ENCODE measurements at places on chromosomes 16 and 17.

DNA sequence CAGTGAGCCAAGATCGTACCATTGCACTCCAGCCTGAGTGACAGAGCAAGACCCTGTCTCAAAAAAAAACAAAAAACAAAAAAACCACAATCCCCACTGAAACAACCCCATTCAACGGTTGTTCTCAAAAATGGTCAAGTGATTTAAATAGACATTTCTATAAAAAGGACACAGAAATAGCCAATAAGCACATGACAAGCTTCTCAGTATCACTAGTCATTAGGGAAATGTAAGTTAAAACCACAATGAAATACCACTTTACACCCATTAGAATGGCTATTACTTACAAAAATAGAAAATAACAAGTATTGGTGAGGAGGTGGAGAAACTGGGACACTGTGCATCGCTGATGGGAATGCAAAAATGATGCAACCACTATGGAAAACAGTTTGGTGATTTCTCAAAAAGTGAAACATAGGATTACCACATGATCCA lies 26.6 kb upstream of the MYLK3 start:
- no peak for DNase-seq

GRCh38 chr17:43831633-43832032 lies 1.3 kb downstream of the MPP3 start:
- DNase-seq, result no peak

DNA sequence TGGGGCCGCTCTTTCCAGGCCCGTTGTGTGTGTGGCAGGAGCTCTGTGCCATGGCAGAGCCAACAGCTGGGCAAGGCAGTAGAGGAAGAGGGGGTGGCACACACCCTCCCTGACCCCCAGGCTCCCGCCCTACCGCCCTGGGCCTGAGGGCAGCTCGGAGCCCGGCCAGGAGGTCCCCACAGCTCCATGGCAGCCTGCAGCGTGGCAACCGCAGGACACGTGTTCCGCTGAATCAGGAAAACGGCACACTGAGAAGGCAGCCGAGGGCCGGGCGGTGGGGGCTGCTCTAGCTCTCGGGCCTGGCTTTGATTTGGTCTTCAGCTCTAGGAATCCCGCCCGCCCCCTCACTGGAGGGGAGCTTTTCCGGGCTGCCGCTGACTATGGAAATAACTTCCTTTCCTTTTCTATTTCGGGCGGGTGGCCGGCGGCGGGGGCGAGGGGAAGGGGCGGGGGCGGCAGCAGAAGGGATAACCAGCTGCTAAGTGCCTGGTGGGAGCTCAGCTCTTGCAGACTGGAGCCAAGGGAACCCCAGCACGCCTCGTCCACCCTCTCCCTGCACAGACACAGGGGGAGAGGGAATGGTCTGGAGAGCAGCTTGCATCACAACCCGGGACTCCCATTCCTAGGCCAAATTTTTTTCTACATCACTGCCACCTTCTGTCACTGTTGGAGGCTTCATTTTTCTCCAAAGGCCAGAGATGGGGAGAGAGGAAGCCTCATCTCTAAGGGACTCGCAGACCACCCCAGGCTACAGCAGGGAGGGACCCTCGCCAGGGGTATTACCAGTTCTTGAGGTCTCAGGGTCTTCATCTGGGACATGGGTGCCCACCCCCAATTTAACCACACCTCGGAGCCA lies 24.8 kb upstream of the MRPS23 start:
- peak; percentile 36 for DNase-seq

DNA sequence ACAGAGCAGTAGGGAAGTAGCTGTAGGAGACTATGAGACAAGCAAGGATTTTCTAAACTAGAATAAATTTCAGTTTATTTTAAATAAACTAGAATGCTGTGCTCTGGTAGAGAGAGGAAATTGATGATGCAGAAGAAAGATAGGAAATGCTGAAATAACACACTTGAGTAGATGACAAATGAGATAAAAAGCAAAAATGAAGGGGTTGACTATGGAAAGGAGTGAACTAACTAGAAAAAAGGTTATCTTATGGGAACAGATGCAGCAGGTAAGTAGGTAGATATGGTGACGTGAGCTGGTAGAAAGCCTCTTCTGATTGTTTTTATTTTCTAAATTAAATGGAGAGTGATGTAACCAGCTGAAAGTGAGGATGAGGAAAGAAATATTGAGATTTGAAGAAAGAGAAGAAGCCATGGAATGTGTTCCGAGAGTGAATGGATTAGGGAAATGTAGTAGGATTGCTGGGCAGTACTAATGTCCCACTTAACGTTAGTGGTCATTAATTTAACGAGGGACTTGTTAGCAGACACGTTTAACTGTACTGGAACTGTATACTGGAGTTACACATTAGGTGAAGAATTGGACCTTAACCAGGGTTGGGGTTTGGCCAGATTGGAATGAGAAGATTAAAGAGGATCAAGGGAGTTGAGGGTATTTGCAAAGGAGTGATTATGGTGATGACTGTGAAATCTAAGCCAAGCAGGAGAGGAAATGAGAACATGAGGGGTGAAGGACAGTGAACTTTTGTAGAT lies 196.5 kb downstream of the TANC2 start:
- DNase-seq, result no peak

DNA sequence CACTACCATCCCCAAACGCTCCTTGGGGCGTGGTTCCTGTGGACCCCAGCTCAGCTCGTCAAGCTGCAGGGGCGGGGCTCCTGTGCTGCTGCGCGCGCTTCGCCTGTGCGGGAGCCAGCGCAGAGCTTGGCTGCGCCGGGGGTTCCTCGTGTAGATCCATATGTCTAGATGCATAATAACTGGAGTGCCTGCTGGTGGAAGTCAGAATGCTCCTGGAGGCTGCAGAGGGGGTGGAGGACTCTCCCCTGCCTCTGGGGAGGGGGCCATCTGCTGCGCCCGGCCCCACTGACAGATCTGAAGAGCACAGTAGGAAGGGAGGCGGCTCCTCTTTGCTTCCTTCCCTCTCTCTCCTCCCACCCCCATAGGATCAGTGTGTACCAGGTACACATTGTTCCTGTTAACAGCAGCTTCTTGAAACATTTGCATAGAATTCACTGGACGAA lies 4.6 kb downstream of the RASD1 start:
- no peak for DNase-seq

DNA sequence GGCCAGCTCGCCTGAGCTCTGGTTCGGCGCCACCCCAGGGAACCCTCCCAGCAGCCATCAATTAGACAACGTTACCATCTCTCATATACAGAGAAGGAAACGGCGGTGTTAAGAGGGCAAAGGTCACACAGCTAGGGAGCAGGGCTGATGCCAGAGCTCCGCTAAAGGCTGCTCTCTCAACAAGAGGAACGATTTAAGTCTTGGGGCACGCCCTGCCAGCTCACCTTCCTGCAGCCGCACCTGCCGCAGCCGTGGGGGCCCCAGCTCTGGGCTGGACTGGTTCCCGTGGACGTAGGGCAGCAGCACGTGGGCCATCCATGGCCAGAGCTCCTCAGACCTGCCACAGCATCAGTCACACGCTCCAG lies 43.5 kb downstream of the PKD1 start:
- no peak for DNase-seq

- peak; percentile 41 for DNase-seq
Observed at GRCh38 chr16:88624977-88625576, 13.3 kb upstream of the IL17C start.
